ENCODE measurements at places on chromosomes 1 and 21. TPM values are rescaled to one million over a fixed set of nuclear protein-coding genes. Genes with fewer than 3 reads are reported as not detected.
A peak's percentile ranks its signal among the peaks of the same experiment; 100 is the strongest.

C4BPA gene
- total RNA-seq = not detected

CASZ1 gene
- 0.58 TPM for total RNA-seq

HES5 gene
- total RNA-seq = not detected

S100A7 gene
- not detected for total RNA-seq

BCAN gene
- total RNA-seq = not detected

NHLH2 gene
- not detected for total RNA-seq

OR10J1 gene
- total RNA-seq = not detected

KDF1 gene
- not detected for total RNA-seq

DNA sequence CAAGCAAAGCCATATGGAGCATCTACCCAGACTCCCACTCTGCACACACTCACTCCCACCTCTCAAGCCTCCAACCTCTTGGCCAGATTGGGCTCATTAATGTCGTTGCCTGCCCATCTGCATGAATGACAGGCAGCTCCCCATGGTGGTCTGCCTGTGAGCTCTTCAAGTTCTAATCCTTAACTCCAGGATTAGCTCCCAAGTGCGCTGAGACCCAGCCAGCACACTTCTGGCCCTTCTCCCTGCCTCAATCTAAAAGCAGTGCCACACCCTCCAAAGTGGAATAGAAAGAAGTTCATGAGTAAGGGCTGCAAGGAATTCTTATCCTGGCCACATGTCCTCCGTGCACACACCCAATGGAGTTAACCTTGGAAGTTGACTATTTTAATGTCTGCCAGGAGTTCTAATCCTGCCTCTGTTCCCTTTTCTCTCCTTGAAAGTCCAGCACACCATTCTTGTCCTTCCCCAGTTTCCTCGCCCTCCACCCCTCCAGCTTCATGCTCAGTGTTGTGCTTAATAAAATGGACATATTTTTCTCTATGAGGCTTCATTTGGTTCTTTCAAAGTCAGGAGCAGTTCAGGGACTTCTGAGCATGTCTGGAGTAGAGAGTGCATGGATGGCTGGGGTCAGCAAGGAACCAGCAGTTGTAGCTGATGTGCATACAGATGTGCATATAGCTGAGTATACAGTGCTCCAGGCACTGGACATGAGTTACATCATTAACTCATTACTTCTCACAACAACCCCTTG lies 30.1 kb downstream of the CAMK1G start:
- no peak for DNase-seq

- no peak for DNase-seq
Measured at GRCh38 chr1:154938604-154939399, 2.3 kb upstream of the PMVK start.

DNA sequence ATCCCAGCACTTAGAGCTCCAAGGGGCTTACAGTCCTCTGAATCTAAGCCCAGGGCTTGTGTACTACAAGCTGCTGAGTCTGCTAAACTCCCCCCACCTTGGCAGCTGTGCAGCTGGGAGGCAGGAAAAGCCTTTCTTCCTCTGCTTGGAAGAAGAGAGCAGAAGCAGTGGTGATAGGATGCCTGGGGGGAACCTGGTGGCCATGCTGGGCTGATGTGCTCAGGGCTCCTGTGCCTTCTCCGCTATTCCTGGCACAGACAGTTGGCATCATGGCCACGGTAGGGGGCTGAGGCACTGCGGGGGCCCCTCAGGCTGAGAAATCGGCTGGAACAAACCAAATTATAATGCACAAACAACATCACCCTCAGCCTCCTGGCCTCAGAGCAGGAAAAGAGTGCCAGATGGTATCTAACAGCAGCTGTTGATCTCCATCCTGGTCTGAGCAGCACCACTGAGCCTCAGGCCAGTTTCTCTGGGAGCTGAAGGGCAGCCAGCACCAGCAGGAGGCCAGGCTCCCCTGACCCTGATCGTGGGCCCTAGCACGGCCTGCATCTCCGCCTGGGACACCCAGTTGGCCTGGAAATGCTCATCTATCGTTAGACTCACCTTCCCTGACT lies 35.8 kb downstream of the ECE1 start:
- DNase-seq = no peak

GRCh38 chr1:236280438-236281197 lies 1.1 kb downstream of the ERO1B start:
- DNase-seq = peak; percentile 4

- no peak for DNase-seq
Measured at GRCh38 chr1:22075718-22076117, 23.2 kb downstream of the CDC42 start.

DNA sequence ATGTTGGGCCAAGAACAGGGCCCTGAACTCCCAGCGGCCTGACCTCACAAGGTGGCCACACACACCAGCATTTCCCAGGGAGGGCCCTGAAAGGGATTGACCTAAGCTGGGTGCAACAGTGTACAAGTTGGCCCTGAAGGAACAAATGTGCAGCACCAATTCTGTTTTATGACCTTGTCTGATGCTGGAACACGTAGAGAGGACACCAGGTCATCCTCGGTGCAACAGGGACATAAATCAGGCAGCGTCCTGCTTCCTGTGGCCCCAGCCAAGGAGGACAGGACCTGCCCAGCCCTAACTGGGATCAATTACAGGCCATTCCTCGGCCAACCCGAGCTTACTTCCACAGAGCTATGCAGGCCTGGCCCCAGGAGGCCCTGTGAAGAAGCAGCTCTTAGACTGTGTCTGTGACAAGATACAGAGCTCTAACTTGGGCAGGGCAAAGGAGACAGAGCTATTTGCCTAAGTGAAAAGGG lies 12.8 kb upstream of the PHC2 start:
- no peak for DNase-seq

- DNase-seq = no peak
Measured at GRCh38 chr1:208919371-208919770, 664.1 kb upstream of the CAMK1G start.

- no peak for DNase-seq
Measured at GRCh38 chr1:192703283-192704206, 67.6 kb downstream of the RGS13 start.

GRCh38 chr1:60573121-60573520 lies 499.6 kb upstream of the C1orf87 start:
- DNase-seq = no peak

DNA sequence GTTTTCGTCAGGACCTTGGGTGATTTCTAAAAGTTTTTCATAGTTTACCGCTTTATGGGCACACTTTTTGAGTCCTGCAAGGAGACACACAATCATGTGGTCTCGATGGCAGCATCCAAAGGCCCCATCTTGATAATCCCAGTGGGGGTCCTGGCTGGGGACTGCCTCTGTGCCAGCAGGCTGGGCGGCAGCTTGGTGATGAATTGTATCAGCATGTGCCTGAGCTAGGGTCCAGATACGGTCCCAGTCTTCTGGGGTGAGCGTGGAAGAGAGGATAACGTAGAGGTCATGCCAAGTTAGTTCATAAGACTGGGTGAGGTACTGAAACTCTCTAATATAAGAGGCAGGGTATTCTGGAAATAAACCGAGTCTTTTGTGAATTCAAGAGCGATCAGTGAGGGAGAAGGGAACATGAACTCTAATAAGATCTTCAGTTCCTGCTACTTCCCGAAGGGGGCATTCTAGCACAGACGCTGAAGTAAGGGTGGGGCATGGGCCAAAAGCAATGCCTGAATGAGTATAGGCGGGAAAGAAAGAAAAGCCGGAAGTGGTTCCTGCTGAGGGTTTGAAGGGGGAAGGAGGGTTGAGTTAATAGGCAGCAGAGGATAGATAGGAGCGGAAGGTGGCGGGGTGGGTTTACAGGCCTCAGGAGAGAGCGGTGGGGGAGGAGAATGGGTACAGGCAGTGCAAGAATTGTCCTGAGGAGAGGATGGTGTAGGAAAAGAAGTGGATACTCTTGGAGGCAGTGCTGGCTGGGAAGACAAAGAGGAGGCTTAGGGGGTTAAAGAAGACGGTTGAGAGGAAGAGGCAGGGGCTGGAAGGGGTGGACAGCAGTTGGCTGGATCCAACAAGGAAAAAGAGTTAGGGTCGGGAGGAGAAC lies 1.6 kb downstream of the ERVH48-1 start:
- peak; percentile 89 for DNase-seq

GRCh38 chr1:208433086-208433485 lies 188.9 kb upstream of the PLXNA2 start:
- DNase-seq = peak; percentile 69

GRCh38 chr1:93331412-93331811 lies 14.3 kb upstream of the DR1 start:
- peak; percentile 16 for DNase-seq

DNA sequence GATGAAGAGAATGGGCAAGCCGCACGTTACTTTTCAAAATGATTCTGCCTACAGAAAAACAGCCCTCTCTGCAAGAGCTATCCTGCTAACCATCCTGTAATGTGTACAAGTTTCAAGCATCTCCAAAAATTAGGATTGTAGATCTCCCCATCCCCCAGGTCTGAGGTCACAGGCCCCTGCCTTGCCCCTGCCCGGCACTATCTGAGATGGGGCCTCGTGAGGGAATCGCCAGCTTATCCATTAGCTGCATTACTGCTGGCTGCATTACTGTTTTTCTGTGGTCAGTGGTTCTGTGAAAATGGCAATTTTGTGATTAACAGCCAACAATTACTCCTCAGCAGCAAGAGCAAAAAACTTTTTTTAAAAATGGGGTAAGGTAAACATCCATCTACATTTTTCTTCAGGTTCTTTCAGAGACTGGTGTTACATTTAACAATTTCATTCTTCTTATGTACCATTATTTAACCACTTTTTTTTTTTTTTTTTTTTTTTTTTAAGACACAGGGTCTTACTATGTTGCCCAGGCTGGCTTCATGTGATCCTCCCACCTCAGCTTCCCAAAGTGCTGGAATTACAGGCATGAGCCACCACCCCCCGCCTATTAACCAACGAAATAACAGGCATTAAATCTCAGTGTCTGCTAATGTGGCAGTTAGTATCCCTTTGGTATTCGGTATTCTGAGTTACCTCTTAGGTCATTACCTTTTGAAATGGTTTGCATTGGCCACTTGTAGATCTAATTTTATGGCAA lies 83.8 kb downstream of the MRPL37 start:
- DNase-seq = no peak
